ENCODE measurements at places on chromosomes 4 and X.
A peak's percentile ranks its signal among the peaks of the same experiment; 100 is the strongest.

DNA sequence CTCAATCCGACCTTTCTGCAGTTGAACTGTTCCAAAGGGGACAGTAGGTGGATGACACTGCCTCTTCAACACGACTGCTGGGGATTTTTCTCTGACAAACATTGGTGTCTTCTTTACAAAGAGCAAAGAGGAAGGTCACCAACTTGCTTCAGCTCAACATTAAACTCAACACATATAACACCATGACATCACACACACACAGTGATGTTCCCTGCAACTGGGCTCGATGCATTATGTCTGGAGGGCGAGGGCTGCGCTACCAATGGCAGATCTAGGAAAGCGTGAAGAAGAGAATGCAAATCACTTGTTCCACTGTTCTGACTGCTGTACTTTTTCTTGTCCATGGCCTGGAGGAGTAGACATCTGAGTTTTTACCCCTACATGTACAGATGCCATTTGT, 385.9 kb downstream of the UNC5C start:
- DNase-seq: no peak

DNA sequence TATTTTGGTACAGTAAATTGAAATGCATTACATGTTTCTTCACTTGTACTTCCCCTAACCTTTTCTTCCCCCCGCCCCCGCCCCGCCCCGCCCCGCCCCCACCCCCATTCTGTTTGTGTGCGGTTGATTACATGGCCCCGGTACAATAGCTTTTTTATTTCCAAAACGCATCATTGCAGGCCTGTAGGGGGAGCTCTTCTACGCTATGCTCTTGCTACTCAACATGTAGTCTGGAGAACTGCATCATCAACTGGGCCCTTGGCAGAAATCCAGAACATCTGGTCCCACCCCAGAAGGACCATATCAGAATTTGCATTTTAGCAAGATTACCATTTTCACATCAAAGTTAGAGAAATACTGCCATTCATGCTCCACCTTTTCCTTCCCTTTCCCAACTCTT, 333.3 kb upstream of the DDX53 start:
- peak; percentile 75 for DNase-seq

- no peak for DNase-seq
Observed at GRCh38 chr4:83929550-83929949, 393.6 kb downstream of the GPAT3 start.

- no peak for DNase-seq
Observed at GRCh38 chrX:154698630-154699248, 45.4 kb upstream of the CTAG2 start.

DNA sequence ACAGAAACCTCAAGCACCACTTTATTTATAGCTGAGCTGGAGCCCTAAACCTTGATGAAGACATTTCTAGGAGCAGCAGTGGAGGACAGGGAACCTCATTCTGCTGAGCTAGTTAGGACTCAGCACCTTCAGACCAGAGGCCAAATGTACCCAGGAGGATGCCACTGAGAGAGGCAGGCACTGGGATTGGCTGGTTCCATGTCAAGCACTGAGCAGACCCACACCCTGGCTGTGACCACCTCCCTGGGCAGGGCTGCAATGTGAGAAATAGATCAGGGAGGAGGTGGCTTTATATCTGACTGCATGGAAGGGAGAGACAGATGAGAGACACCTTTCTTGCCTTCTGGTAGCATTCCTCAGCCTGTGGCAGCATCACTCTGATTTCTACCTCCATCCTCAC, 304.6 kb downstream of the STK32B start:
- no peak for DNase-seq

- DNase-seq: no peak
Observed at GRCh38 chrX:14501327-14501726, 28.0 kb upstream of the GLRA2 start.

DNA sequence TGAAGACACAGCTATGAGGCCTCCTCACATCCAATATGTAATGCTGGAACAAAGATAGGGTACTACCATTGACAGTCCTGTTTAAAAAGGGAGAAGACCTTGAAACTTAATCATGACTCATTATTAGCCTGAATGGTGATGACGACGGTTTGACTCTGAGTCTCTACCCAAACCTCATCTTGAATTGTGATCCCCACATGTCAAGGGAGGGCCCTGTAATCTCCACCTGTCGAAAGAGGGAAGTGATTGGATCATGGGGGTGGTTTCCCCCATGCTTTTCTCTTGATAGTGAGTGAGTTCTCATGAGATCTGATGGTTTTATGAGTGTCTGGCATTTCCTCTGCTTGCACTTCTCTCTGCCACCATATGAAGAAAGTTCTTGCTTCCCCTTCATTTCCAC, 395.3 kb upstream of the CPEB2 start:
- no peak for DNase-seq

DNA sequence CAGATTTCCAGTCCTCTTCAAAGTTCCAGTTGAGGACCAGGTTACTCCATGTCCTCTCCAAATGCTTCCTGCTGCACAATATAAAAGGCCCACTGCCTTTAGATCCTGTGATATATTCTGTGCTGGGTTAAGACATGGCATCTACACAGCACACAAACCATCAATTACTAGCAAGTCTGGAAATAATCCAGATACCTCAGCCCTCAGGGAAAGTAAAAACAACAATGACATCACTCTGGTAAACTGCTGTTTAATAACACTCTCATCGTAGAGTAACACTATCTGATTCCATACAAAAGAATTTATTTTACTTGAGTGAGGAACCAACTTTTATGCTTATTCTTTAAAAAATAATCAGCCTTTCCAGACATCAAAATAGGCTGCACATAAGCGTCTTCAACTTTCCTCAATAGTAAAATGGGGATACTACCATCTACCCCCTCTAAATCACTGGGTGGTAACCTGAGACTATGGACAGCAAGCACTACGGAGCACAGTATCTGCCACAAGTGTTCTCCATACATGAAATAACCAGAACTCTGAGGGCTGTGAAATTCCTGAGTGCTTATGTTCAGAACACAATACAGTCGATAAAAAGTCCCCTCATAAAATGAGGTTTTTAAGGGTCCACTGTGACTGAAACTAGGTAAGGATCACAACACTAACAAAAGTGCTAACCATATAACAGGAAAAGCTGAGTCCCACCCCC, 53.4 kb downstream of the ABCG2 start:
- DNase-seq: peak; percentile 6

DNA sequence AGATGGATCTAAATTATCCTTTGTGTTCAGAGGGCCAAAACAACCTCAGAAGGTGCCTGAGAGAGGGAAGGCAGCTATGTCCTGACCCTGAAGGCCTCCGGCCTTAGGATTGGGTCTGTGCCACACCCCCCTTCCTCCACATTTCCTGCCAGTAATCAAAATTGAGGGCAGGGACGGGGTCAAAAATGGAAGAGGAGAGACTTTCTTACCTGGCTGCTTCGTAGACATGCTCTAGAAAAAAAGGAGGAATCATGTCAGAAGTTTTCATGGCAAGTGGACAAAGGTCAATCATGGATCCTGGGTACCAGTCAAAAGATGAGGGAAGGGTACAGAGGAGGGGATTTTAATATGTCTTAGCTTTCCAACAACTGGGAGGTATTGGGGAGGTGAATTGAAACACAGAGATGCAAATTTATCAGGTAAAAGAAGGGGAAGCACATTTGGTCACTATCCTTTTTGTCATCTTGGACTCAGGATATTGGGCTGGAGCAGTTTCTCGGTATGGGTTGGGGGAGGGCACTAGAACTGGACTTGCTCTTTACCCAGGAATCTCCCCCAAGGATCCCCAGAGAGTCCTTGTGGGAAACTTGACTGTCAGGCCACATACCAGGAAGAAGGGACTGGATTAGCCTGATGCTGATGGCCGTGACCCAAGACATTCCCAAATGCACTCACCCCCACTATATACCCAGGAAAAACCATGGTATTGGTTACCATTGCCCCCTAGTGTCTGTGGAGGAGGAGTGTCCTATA, 17.1 kb downstream of the VSIG4 start:
- peak; percentile 22 for DNase-seq

DNA sequence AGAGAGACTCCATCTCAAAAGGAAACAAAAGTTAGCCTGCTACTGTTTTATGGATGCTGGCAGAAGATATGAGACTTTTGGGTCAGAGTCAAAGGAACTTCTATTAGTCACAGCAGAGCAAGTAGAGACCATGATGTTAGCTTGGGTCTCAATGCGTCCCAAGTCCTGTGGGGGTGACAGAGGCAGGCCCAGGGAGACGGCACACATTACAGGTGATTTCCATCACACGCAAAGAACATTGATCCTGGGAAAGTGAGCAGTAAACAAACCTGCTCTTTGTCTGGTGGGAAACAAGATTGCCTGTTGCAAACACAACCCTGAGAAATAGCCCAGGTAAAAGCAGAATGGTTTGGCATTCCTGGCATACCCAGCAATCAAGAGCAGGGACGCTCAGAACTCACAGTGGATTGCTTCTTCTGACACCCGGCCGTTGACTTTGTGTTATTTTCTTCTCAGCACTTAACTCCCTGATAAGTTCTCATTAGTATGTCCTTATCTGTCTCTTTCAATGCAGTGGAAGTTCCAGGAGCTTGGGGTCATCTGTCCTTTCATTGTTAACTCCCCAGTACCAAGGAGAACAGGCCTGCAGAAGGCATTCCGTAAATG, 51.2 kb upstream of the LGI2 start:
- DNase-seq: no peak

- no peak for DNase-seq
Observed at GRCh38 chr4:6079965-6080364, 61.7 kb upstream of the C4orf50 start.

DNA sequence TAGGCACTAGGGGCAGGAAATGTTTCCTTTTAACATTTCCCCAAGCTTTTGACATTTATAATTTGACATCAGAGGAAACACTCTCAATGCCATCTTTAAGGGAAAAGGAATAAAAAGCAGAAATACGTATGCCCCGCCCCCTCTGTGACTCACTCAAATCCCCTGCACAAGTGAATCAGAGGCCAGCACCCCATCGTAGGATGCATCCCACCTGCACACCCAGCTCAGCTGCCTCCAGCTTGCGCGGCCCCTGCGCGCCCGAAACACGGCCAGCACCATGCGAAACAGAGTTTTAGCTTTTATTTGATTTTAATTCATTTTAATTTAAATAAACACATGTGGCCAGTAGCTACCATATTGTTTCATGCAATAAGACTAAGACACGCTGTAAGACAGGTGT, 29.5 kb downstream of the ABLIM2 start:
- no peak for DNase-seq

DNA sequence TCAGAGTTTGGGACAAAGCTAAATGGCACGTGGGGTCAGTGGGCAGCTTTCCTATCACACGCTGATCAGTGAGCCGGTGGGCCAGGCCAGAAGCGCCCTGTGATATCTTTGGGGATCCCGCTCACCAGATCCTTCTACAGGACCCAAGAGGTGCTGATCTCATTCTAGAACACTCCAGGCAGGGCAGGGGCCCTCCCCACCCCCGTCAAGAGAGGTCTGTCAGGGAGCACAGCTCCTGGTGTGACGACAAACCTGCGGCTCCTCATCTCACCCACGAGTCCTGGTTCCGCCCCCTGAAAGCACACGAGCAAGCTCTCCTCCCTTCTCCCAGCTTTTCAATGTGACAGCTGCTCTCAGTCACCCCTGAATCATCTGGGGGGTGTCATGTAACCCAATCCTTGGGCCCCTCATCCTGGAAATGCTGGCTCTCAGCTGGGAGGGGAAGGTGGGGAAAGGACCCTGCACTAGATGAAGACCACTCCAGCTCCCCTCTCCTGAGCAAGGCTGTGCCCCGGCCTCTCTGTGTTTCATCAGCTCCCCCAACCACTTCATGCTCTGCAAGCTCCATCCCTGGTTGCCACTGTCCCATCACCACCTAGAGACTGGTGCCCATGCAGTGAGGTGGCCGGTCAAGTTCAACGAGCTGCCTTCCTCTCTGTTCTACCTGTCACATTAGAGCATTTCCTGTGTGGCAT, 4.6 kb downstream of the HCFC1 start:
- DNase-seq: no peak

GRCh38 chrX:95662200-95662599, 1022.4 kb upstream of the DIAPH2 start:
- no peak for DNase-seq

Data from SK-MEL-5 (cell line).